HepG2 (cell line): ENCODE measurements at places on chromosomes 5 and 9. TPM values are rescaled to one million over a fixed set of nuclear protein-coding genes. Genes with fewer than 3 reads are reported as not detected.

GRCh38 chr9:27408482-27408881 lies 111.5 kb upstream of the EQTN start:
- DNase-seq: no peak

DNA sequence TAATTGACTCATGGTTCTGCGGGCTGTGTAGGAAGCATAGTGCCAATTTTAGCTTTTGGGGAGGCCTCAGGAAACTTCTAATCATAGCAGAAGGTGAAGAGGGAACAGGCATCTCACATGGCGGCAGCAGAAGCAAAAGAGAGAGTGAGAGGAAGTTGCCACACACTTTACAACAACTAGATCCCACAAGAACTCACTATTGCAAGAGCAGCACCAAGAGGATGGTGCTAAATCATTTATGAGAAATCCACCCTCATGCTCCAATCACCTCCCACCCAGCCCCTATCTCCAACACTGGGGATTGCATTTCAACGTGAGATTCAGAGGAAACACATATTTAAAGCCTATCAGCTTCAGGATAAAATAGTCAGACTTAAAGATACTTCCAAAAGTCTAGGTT lies 36.1 kb upstream of the LPAR1 start:
- no peak for DNase-seq

ZFP2 gene
- polyA plus RNA-seq: 0.29 and 0.42 TPM in 2 replicates

- DNase-seq: no peak
These were observed 78.3 kb upstream of the ZNF608 start for GRCh38 chr5:124824637-124825158.

DNA sequence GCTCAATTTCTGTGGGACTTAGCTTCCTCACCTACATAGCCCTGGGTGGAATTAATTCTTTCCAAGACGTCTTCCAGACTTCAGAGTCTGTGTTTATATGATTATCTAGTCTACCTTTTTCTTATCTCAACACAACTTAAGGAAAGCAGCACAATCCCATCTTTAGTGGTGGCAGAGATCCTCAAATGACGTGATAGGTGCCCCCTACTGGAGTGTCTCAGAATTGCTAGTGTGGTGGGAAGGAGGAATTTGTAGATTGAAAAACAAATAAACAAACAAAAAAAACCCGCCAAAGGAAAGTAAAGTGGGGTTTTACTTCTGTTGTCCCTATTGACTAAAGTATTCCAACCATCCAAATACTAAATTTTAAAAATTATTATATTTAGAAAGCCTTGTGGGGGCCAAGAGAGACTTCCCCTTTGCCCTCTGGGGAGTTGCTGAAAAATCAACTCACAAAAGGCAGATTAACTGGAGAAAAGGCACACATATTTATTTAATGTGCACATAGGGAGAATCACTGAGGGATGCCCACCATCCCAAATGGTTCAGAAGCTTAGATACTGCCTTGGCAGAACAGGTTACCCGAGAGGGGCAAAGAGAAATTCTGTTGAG lies 283.3 kb downstream of the TMEM167A start:
- DNase-seq: peak; percentile 21

- no peak for DNase-seq
These were observed 4.8 kb upstream of the ACOT12 start for GRCh38 chr5:81398741-81399140.

GRCh38 chr5:110268283-110268682 lies 458.2 kb downstream of the TMEM232 start:
- DNase-seq: no peak

FOXD4L4 gene
- polyA plus RNA-seq: 0.10 and 0.15 TPM in 2 replicates

DNA sequence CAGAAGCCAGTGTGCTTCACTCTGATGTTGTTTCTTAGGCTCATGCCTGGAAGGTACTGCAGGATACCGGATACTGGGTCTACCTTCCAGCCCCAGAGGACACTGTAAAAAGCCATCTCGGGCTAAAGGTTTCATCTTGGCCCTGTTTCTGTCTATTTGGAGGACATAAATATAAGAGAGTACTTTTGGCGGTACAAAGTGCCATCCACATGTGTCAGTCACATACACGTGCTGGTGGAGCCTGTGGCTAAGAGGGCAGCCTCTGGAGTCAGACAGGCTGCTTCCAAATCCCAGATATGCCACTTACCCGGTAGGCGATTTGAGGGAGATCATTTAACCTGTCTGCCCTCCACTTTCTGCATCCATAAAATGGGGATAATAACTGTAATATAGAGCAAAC lies 160.4 kb downstream of the NR3C1 start:
- DNase-seq: no peak

DNA sequence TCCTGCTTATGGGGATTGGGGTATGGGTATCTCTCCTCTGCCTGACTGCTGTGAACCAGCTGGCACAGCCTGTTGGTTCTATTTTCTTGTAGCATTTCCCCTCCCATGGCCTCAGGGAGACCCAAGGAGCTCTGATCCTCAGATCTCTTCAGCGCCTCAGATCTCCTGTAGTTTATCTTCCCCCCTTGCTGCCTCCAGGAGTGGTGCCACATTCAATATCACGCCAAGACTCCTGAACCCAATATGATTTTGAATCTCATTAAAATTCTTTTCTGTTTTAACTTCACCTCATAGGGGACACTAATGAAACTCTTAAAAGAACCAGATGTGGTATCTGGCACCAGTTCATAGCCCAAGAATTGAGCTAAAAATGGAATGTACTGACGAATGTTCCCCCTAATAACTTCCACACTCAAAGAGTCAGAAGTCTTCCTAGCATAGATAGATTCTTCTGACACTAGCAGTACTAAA lies 59.6 kb upstream of the LIFR start:
- no peak for DNase-seq

PCDHGA4 gene
- polyA plus RNA-seq: 0.39 and 0.49 TPM in 2 replicates

DNA sequence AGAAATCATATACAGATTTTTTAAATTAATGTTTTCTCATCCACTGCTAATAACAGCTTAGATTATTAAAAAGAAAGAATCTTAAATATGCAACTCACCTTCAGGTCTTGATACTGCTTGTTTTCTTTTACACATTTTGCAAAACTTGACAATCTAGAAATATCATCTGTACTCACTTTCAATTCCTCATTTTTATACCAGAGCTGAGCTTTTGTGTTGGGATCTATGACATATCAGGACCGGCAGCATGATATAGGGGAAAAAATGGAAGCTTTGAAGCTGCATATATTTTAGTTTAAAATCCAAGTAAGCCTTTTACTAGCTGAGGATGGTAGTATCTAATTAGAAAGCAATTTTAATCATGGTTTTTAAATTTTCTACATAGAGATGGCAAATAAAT lies 75.7 kb upstream of the SMARCA2 start:
- DNase-seq: no peak

DNA sequence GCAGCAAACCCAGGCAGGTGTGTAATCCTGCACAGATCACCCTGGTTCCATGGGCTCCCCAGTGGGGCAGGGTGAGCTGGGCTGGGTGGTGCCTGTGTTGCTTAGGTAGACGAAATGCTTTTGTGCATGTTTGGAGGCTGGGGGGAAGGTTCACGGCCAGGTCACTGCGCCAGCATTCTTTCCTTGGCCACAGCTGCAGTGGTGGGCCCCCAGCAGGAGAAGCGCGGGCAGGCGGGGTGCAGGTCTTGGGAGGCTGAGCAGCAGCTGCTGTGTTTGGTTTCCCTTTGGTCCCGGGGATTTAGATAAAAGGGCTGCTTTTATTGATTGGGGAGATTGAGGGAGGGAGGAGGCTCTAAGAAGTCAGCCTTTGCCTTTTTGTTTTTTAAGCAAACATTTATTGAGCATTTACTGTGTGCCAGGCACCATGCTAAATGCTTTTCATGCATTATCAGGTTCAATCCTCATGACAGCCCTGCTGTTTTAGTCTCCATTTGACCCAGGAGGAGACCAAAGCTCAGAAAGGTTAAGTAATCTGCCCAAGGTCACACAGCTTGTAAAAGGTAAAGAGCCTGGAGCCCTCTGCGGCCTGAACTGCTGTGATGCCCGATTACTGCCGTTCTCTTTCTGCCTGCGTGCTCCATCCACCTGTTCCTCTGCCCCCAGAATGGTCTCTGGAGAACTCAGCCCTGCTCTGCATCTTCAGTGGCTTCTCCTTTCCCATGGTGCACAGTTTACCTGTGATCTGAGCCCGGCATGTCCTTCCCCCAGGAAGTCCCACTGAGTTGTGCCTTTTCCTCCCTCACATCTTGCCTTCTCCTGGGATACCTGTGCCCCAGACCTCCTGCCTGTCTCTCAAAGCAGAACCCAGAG lies 94.4 kb downstream of the MACROH2A1 start:
- DNase-seq: peak; percentile 83

GRCh38 chr9:137619240-137620047 lies 639 bp downstream of the EHMT1 start:
- no peak for DNase-seq

DNA sequence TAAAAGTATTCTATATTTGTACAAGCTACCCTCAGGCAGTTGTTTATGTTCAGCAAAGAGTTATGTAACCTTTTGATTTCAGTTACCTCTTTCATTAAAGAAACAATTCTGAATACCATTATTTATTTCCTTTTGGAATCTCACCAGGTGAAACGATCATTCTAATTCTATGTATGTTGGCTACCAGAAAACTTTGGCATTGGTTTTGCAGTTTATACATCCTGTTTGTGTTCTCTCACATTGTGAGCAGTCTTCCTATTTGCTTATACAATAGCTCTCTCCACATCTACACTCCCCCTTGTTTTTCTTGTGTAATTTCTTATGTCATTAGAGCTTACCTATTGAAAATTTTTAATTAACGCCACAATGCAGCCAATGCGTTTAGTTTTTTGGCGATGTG lies 276.0 kb upstream of the MPDZ start:
- DNase-seq: no peak

DNA sequence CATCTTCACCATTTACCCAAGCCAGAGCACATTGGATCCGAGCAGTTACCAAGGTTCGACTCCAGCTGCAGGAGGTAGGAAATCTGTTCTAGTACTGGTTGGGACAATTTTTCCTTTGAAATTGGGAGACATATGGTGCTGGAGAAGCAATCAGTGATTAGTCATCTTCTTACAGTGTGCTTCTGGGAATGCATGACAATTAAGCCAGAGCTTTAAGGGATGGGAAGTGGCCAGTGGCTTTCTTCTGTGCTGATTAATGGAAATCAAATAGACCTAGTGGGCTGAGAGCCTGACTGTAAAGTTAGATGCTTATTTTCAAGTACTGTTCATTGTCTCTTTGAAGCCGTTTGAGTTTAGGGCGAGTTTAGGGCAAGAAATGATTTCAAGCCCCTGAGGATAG lies 152.1 kb downstream of the UNC13B start:
- DNase-seq: no peak
